ENCODE measurements at places on chromosomes 7 and 10. TPM values are rescaled to one million over a fixed set of nuclear protein-coding genes. Genes with fewer than 3 reads are reported as not detected.

DNA sequence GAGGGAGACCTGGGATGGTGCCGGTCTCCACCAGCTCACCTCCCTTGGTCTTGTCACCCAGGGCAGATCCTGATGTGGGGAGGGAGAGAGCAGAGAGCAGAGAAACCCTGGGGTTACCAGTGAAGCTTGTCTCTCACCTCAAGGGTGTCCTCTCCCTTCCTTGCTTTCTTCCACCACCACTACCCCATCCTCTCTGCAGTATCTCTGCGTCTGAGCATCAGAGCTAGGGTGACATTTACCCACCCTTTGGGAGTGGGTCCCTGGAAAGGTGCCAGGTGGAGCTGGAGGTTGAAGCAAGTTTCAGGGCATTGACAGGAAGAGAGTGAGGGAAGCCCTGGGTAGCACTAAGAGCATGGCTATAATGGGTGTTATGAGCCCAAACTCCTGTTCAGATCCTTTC is 75.2 kb upstream of the ANLN start:
- DNase-seq = peak; percentile 85

DNA sequence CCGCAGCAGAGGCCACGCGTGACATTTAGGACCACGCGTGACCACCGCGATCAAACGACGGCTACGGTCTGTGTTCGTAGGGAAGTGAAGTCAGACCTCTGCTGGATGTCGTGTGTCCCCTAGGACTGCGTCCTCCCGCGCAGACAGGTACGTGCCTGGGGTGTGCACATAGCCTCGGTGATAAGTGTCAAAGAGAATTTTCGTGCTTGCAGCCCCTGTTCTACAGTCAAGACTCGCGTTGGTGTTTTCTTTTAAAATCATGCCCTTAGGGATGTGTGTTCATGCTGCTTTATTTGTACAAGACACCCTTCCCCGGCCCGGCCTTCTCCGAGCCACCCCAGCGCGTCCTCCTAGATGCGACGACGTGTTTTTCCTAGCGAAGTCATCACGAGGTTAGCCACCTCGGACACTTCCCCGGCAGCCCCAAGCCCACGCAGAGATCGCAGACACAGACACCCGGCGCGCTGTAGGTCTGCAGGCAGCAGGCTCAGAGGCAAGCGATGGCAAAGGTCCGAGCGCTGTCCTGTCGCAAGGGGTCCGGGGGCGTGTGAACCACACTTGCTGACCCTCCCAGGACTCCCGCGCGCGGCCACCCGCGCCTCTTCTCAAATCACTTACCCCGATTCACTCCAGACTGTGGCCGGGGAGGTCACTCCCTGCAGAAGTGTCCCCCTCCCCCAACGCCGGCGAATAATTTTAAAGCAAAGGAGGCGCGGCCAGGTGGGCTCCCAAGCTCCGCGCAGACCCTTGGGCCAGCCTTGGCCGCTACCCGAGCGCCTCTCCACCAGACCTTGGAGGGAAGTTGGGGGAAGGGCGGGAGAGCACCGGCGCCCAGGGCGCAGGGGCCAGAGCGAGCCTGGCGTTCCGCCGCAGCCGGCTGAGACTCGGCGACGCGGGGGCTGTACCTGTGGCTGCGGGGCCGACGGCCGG is 552 bp downstream of the MKX start:
- DNase-seq = no peak

DNA sequence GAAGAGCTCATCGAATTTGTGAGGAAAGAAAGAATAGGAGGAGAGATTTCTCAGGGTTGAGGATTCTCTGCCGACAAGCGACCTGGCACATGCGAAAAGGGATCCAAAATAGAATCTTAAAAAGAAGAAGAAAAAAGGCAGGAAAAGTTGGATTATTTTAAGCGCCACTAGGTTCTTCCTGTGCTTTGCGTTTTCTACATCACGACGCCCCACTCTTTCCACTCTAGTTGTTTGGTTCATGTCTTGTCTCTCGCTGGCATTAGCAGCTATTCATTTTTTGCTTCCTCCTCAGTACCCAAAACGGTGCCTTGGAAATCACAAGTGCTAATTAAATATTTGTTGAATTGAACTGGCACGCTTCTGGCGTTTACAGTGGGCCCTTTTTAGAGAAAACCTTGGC is 674 bp upstream of the FRA10AC1 start:
- DNase-seq = no peak

C7orf57 gene
- total RNA-seq = not detected

C10orf90 gene
- total RNA-seq = not detected

LLCFC1 gene
- total RNA-seq = not detected

MACROH2A2 gene
- 17.8 TPM for total RNA-seq

All from esophagus muscularis mucosa (tissue), 4 donors.